Foreskin keratinocyte (primary cell): ENCODE measurements at places on chromosomes 7 and 10. TPM values are rescaled to one million over a fixed set of nuclear protein-coding genes. Genes with fewer than 3 reads are reported as not detected.

- DNase-seq, result no peak
These were observed at the start of gene IL2RA for GRCh38 chr10:6062101-6062771. IL2RA (minus strand) TSS chr10:6062367; CDS start chr10:6062151, 216 bp downstream.

GRCh38 chr7:13028825-13029099 lies 341.3 kb downstream of the ARL4A start:
- DNase-seq, result no peak

GRCh38 chr10:24866604-24867583 lies 85.5 kb downstream of the PRTFDC1 start:
- peak; percentile 67 for DNase-seq

DNA sequence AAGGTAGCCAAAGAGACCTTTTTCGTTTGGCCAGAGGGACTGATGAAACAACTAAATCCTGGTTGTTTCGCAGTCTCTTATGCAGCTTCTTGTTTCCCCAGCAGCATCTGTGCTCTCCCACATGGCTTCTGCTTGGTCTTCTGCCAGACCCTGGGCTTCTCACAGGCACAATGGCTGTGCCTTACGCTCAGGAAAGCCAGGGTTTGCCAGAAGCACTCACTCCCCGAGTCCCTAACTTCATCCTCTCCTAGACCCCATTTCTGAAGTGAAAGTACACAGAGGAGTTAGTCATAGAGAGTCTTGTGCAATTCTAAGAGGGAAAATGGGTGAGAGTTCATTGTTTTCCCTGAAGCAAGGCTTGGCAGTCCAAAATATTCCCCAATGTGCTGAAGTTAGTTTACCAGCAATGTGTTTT lies 121.7 kb downstream of the EVX1 start:
- DNase-seq, result no peak

Gene CLCN1
- total RNA-seq, result 0.04 TPM in 1 of 2 replicates, not detected in the other

GRCh38 chr7:108836256-108836655 lies 266.6 kb downstream of the DNAJB9 start:
- no peak for DNase-seq

- DNase-seq, result no peak
These were observed 25.3 kb downstream of the CCDC6 start for GRCh38 chr10:59880971-59881510.

Gene TMEM196
- total RNA-seq, result not detected in 2 replicates

Gene PAX4
- not detected in 2 replicates for total RNA-seq

Gene RAPGEF5
- 2.5 and 3.4 TPM in 2 replicates for total RNA-seq

DNA sequence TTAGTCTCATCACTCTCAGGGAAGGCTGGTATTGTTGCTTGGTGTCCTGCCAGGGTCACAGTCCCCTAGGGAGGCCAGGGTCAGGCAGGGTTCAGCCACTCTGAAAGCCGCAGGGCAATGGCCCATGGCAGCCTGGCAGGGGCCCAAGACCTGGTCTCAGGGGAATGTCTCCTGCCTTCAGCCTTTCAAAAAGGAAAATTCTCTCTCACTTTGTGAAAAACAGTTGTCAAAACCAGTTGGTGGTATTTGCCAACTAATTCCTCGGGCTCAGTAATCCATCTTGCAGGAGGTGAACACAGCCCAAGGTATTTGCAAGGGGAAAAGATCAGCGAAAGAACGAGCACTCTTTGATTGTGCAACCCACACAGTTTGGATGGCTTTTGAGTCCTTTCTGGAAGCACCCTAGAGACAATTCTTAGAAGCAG lies 101.5 kb downstream of the JCAD start:
- no peak for DNase-seq

GRCh38 chr10:33790521-33791271 lies 456.2 kb upstream of the NRP1 start:
- DNase-seq, result no peak

Gene ZNF853
- total RNA-seq, result 0.03 and 0.07 TPM in 2 replicates

GRCh38 chr7:55467047-55467593 lies 102.0 kb downstream of the LANCL2 start:
- DNase-seq, result no peak

GRCh38 chr7:4683884-4684565 lies 1.9 kb downstream of the FOXK1 start:
- peak; percentile 76 for DNase-seq

DNA sequence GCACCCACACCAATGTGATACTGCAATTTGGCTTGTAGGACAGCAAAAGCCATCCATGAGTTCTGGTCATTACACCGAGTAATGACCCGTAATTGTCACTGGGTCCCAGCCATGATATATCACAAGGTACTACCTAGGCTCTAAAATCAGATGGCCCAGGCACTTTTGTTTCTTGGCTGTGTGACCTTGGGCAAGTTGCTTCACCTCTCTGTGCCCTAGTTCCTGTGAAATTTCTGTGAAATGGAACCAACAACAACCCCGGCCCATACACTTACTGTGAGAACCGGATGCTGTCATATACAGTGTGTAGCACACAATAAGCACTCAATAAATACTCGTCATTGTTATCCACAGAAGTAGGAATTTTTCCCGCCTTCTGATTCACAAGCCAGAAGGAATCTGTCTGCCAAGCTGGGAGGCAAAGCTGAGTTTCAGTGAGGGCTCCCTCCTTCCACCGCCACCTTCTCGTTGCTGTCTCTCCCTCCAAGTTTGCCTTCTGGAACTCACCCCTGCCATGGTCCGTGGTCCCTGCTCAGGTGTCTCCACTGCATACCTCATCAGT lies 6.4 kb upstream of the CYTH3 start:
- DNase-seq, result peak; percentile 41

Gene PNLIP
- total RNA-seq, result not detected in 2 replicates

- DNase-seq, result no peak
These were observed 85.5 kb downstream of the CUX1 start for GRCh38 chr7:101902680-101903514.

DNA sequence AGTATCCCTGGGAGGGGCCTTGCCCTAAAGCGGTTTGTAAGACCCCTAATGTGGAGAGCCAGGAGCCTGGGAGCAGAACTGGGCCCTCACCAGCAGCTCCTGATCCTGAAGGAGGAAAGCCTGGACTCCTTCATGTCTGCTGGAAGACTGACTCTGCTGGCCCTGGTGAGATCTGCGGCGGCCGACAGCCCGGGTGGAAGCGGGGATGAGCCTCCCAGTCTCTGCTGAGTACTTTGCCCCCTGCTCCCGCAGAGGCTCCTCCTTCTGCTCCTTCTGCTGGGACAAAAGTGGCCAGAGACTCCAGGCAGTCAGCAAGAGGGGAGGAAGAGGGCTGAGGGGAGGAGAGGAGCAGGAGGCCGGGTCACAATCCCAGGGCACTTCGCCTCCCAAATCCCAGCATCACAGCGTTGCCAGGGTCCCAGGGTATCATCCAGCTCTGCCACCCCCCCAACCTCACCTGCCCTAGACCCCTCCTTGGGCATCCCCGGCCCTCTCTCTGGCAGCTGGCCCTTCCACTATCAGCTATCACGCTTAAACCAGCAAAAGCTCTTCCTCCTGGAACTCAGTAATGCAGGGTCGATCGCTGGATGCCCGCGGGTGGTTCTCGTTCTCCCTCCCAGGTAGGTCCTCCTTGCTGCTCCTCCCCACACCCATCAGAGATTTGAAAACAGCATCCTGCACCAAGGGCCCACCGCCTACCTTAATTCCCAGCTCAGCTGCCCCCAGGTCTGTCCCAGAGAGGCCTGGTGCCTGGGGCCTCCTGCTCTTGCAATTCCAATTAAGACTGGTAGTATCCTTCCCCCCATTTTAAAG lies 7.9 kb downstream of the TBATA start:
- no peak for DNase-seq

DNA sequence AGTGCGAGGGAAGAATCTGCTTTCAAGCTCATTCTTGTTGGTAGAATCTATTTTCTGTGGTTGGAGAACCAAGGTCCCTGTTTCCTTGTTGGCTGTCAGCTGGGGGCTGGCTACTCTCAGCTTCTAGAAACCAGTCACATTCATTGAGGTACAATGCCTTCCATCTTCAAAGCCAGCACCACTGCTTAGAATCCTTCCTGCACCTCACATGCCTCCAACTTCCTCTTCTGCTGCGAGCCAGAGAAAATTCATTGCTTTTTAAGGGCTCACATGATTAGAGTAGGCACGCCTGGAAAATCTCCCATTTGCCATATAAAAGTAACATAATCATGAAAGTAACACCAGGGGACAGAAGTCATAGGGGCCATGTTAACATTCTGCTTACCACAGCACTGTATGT lies 28.7 kb downstream of the TES start:
- no peak for DNase-seq
